Foreskin keratinocyte (primary cell): ENCODE measurements at places on chromosomes 16 and 17. TPM values are rescaled to one million over a fixed set of nuclear protein-coding genes. Genes with fewer than 3 reads are reported as not detected.

CMTM4 gene
- polyA plus RNA-seq = 5.4 and 6.6 TPM in 2 replicates

DNA sequence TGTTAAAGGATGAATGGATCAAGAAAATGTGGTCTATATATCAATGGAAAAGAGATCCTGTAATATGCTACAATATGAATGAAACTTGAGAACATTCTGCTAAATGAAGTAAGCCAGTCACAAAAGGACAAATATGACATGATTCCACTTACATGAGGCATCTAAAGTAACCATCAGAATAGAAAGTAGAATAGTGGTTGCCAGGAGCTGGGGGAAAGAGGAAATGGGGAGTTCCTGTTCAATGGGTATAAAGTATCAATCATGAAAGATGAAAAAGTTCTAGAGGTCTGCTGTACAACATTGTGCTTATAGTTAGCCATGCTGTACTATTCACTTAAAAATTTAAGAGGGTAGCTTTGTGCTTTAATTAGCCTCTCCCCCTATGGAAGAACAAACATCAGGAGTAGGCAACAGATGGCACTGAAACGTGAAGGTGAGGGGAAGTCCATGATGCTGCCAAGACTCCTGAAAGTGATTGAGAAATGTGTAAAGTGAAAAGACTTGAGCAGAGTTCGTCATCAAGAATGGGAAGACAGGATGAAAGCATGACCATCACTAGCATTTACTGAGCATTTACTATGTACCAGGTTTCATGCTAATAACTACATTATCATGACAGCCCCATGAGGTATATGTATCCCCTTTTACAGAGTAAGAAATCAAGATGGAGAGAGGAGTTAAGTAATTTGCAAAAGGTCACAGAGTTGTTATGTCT, 167.2 kb downstream of the CYB561 start:
- DNase-seq = no peak

- DNase-seq = no peak
These were observed at the start of gene ATP2C2 for GRCh38 chr16:84368308-84368996. Gene ATP2C2, plus strand, starts transcription at chr16:84368538. Its CDS starts 78 bp downstream, at chr16:84368616.

DNA sequence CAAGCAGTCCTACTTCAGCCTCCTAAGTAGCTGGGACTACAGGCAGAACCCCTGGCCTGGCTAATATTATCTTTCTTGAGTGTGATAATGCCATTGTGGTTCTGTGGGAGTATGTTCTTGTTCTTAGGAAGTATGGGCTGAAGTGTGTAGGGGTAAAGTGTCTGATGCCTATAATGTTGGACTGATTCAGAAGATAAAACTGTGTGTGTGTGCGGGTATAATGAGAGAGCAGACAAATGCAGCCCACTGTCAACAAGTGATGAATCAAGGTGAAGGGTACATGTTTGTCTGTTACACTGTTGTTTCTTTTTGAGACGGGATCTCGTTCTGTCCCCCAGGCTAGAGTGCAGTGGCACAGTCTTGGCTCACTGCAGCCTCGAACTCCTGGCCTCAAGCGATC, 127.5 kb downstream of the CLEC16A start:
- no peak for DNase-seq

GRCh38 chr17:76466775-76467130, 650 bp upstream of the AANAT start:
- no peak for DNase-seq

DNA sequence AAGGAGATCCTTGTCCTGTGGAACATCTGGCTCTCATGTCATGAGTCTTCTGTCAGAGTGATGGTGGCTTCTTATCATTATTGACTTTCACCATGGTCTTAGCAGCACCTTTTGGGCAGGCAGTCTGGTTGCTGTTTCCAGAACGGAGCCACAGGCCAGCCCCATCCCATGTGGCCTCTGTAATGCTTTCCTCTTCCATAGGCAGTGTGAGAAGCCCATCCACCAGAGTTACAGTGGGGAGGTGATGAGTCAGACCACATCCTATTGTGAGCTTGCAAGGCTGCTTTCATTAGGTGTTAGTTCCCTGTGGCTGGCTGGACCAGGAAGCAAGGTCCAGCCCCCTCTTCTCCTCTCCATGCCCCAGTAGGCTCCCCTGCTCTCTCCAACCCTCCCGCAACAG, 30.8 kb upstream of the SPACA3 start:
- no peak for DNase-seq

CCDC57 gene
- 17.9 and 18.3 TPM in 2 replicates for polyA plus RNA-seq

ZSCAN10 gene
- polyA plus RNA-seq = not detected in 2 replicates

SLC35G6 gene
- polyA plus RNA-seq = not detected in 2 replicates

DNA sequence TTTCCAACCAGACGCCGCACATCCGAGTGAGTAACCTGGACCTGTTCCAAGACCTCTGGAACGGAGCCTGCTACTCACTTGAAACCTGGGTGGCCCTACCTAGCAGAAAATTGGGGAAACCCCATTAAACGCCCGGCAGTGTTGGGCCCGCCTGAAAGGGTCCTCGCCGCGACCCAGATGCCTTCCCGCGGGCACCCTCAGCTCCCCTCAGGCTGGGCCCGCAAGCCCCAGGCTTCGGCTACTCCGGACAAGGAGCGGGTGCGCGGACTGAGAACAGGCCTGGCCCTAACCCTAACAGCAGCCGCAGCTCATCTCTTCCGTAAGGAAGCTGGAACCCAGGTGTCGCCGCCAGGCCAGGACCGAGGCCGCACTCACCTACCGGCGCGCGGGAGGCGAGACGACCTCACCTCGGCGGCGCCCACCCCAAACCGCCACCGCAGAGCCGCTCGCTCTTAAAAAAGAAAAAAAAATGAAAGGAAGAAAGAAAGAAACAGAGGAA, 344 bp downstream of the PSME3IP1 start:
- DNase-seq = peak; percentile 65

GRCh38 chr16:56722200-56722842, 7.6 kb upstream of the NUP93 start:
- DNase-seq = no peak

BAIAP3 gene
- polyA plus RNA-seq = 0.04 and 0.08 TPM in 2 replicates

CEP131 gene
- 10.8 and 13.2 TPM in 2 replicates for polyA plus RNA-seq

DNA sequence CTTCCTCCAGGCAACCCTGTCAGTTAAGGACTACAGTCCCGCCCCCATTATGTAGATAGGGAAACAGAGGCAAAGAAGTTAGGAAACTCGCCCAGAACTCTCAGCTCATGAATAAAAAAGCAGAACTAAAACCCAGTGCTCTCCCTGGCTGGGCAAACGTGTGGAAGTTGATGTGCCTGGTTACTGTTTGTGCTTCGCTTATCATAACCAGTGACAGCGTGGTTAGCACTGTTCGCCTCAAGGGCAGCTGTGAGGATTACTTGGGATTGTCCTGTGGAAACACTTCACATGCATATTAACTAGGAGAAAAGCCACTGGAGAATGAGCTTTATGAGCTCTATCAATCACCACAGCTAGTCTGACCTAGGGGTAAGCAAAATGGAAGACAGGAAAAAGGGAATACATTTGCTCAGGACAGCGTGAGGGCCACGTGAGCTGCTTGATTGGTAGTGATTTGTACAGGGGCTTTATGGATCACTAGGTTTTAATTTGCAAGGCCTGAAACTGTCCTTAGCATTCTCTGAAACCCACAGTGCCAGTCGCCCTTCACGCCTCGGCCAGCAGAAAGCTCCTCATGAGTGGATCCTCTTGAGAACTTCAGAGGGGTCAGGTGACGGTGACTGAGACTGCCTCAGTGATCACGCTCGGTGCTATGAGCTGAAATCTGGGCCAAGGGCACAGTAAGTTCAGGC, 19.9 kb downstream of the CYB5D2 start:
- no peak for DNase-seq

- DNase-seq = no peak
These were observed 68.8 kb upstream of the SIAH1 start for GRCh38 chr16:48454051-48454450.

- DNase-seq = no peak
These were observed 48.3 kb downstream of the CUEDC1 start for GRCh38 chr17:57906910-57907309.

GALK1 gene
- 5.3 and 7.8 TPM in 2 replicates for polyA plus RNA-seq

DNA sequence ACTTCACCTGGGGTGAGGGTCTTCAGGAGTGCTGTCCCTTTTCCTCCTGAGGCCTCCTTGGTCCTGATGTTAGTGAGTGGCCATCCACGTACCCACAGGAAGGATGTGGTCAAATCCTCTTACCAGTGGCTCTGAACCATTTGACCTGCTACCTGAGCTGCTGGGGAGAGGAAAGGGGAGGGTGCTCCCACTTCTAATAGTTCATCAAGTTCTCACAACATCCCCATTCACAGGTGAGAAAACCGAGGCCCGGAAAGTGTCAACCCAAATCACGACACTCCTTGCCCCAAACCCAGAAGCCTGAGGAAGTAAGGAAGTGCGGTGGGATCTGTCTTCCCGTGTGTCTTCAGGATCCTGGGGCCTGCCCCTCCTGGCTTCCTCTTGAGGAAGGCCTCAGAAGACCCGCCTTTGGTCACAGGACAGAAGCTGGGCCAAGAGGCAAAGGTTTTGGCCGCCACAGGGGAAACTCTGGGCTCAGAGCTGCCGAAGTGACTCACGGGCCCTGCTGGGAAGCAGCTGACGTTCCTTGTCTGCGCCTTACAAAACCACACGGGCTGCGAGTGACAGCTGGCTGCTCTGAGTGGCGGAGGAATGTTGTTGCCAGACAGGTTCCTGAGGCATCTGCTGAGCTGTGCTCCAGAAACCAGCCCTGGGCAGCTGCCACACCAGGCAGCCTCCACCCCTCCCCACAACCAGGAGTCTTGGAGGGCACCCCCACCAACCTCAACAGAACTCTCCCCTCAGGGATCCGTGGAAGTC, 13.9 kb upstream of the KIFC3 start:
- DNase-seq = peak; percentile 94

ARHGDIG gene
- polyA plus RNA-seq = not detected in 2 replicates

DNA sequence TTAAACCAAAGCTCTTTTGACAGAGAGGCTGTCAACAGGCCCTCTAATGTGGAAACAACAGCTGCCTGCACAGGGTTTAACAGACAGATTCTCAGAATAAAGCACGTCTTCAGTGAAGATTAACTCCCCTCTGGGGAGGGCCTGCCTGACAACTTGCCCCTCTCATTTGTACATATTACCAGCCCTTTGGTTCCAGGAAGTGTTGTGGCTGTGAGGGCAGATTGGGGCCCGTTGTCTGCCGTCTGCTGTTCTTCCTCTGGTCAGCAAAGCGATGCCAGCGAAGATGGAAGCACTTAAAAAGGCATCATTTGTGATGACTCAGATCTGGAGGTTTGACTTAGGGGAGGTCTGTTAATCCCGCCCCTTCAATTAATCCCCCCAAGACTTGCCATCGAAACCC, 177.0 kb upstream of the IRX6 start:
- DNase-seq = no peak

DNA sequence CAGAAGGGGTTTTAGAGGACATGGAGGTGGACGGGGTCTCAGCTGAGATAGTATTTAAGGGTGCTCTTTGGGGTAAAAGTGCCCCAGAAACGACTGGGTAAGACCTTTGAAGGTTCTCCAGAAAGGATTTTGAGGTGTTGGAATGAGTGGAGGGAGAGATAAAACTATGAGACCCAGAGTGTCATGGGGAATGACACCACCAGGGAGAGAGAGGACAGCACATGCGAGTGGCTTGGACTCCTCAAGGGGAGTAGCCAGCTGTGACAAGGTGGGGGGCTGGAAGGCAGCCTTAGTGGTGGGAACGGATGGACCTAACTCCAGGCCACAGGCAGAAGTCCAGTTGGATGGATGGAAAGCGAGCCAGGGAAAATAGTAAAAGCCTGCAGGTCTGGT, 19.2 kb upstream of the PITPNM3 start:
- DNase-seq = no peak

CX3CL1 gene
- 0.65 and 0.80 TPM in 2 replicates for polyA plus RNA-seq

RAB37 gene
- polyA plus RNA-seq = not detected in 2 replicates

ANKRD40CL gene
- not detected in 2 replicates for polyA plus RNA-seq

CDK5RAP3 gene
- polyA plus RNA-seq = 77.6 and 80.9 TPM in 2 replicates

KRT9 gene
- polyA plus RNA-seq = 1.4 and 1.7 TPM in 2 replicates

IRF8 gene
- polyA plus RNA-seq = not detected in 2 replicates

DNA sequence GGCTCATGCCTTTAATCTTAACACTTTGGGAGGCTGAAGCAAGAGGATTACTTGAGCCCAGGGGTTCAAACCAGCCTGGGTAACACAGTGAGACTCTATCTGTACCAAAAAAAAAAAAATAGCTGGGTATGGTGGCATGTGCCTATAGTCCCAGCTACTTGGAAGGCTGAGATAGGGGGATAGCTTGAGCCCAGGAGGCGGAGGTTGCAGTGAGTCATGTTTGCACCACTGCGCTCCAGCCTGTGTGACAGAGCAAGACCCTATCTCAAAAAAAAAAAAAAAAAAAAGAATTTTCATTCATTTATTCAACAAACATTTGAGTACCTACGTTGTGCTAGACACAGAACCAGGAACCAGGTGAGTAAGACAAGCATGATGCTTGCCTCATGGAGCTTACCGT, 73.6 kb upstream of the MRTFB start:
- no peak for DNase-seq

DNA sequence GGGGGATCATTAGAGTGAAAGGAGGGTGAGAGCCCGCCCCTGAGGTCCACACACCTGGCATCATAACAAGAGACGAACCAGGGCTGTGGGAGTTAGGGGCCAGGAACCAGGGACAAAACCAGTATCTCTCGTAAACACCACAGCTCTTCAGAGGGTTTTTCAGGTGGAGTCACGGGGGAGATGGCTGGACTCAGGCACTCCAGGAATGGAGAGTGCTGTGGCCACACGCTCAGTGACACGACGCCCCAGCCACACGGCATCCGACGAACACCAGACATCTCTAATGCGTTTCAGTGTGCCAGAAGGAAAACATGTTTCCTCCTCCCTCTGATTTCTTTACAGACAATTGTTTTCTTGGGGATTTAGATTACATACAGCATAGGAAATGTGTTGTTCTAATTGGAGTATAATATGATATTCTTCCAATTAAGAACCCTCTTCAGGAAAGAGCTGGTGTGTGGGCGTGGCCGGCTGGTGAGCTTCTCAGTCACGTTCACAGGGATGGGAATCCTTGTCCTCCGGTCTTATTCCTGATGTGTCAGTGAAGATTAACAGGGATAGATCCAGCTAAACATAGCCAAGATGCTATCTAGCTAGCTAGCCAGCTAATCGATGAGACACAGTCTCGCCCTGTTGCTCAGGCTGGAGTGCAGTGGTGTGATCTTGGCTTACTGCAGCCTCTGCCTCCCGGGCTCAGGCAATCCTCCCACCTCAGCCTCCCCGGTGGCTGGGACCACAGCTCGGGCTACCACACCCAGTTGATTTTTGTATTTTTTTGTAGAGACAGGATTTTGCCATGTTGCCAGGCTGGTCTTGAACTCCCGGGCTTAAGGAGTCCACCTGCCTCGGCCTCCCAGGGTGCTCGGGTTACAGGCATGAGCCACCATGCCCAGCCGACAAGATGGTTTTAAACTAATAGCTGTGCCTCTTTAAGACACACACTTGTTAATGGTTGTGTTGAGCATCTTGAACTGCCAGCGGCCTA, 98.6 kb downstream of the BANP start:
- no peak for DNase-seq
